ENCODE measurements at places on chromosomes 2 and 18.

GRCh38 chr18:42641996-42642395, 473.5 kb downstream of the RIT2 start:
- DNase-seq, result no peak

GRCh38 chr2:162056796-162057399, 17.1 kb downstream of the DPP4 start:
- DNase-seq, result no peak

- no peak for DNase-seq
These were observed 46.2 kb upstream of the DYNC2LI1 start for GRCh38 chr2:43727634-43728014.

- DNase-seq, result no peak
These were observed 317.6 kb downstream of the GPD2 start for GRCh38 chr2:156753766-156754165.

GRCh38 chr2:83058683-83059082, 1400.4 kb downstream of the SUCLG1 start:
- no peak for DNase-seq

DNA sequence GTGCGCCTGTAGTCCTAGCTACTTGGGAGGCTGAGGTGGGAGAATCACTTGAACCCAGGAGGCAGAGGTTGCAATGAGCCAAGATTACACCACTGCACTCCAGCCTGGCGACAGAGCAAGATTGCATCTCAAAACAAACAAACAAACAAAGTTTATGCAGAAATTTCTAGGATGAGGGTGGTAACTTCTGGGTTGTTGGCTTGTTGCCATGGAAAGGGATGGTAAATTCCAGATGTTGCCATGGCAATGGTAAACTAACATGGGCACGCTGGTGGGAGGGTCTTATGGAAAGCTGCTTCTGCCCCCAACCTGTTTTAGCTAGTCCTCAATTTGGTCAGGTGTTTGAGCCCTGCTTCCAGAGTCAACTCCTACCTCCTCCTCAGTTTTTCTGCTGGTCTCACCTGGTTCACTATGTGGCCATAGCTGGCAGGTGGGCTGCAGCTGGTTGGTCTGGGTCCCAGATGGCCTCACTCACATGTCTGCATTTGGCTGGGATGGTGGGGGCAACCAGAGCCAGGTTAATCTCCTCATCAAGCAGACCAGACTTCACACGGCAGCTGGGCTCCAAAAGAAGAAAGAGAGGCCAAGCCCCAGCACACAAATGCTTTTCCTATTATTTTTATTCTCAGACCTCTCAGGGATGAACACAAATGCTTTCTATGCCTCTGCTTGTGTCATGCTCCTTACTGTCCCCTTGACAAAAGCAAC, 26.6 kb upstream of the TEX44 start:
- no peak for DNase-seq

GRCh38 chr2:217725409-217725808, 277.4 kb downstream of the TNS1 start:
- DNase-seq, result no peak

- DNase-seq, result no peak
These were observed 453.7 kb upstream of the CELF4 start for GRCh38 chr18:38019292-38019691.

DNA sequence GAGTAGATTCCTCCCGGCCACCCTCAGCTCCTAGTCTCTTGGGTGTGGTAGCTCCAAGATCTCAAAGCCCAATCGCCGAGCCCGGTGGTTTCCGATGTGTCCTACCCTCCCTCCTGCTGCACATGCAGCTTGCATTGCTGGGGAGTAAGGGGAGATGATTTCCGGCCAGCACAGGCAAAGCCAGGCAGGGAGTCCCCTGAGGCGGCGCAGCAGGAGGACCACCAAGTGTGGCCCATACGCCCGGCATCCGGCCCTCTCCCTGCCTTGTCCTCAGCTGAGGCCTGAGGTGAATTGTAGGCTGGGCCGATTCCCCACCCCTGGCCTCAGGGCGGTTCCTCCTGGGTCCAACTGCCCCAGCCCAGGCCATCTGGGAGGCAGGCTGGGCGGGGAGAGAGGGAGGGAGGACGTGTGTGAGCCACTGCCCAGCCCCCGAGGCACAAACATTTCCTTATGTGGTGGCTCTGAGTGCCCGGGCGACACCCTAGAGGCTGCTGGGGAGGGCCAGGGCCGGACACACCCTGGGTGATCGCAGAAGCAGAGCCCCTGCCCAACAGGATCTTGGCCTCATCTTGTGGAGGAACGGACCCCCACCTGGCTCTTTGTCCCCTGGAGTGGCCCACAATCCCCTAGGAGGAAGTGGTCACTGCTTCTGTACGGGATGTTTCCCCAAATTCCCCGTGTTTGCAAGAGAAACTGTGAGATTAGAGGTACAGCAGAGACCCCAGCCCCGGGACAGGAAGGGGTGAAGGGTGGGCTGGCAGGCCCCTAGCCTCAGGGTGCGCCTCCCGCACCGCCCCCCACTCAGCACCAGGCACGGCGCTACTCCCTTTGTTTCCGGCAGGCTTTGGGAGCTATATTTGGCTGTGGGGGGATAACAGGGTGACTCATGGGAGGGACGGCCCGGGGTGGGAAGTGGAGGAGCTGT, 41.9 kb upstream of the PTMA start:
- DNase-seq, result peak; percentile 94

DNA sequence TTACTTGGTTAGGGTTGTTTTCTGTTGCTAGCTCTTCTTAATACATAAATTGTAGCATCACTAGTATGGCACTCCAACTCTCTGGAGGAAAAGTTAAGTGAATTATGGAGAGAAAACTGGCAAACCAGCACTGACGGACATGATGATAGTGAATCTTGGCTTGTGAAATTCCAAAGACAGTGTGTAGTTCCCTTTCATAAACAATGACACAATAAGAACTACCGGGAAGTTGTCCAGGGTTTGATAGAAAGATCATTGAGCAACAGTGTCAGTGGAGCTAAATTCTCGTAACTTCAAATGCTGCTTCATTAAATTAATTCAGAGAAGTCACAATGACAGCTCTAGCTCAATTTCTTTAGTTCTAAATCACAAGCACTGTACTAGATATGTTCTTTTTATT, 66.5 kb downstream of the RIT2 start:
- peak; percentile 17 for DNase-seq

DNA sequence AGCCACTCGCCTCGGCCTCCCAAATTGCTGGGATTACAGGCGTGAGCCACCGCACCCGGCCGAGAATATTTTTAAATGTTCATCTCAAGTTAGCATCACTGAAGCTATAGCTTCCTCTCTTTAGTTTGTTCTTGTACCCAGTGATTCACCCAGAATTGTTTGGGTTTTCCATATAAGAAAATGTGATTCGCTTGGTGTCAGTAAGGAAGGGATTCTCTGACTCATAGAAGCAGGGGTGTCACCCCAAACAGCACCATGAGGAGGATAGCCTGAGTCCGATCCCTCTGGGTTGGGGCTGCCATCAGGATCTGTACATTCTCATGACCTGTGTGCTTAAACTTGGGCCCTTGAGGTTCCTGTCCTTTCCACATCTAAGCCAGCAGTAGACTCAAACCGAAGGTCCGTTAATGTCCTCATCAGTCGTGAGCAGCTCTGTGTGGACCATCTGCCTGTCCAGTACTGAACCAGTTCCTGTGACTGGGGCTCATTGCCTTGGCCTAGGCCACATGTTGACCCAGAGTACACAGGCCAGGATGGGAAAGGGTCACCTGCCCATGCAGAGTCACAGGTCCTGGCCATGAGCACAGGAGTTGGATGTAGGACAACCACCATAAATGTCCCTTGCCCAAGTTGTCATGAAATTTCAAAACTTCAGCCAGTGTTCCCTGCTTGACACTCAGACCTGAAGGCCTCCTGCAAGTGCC, 311.9 kb downstream of the GBX2 start:
- DNase-seq, result peak; percentile 25

- DNase-seq, result peak; percentile 99
These were observed 57.9 kb upstream of the KCNE4 start for GRCh38 chr2:222993920-222994650.

DNA sequence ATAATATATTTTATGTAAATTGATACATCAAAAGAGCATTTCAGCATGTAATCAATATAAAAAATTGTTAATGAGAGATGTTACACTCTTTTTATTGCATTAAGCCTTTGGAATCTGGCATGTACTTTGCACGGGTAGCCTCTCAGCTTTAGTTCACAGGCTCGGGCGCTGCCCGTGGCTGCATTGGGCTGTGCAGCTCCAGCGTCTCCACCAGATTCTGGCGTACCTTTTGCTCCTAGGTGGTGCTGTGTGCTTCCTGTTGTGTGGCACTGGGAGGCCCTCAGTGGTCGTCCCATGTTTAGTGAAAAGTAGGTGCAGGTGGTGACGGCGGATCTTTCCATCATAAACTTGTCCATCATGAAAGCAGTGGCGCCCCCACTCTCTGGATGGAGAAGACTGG, 24.4 kb downstream of the LRRFIP1 start:
- no peak for DNase-seq
